ENCODE measurements at places on chromosomes 16 and 17.

- DNase-seq = no peak
Observed at GRCh38 chr17:74822939-74823367, 36.7 kb downstream of the GRIN2C start.

- DNase-seq = no peak
Observed at GRCh38 chr17:74759941-74760340, 11.5 kb downstream of the NHERF1 start.

- DNase-seq = no peak
Observed at GRCh38 chr16:49800876-49801275, 55.0 kb downstream of the ZNF423 start.

GRCh38 chr16:10154389-10154788, 27.8 kb downstream of the GRIN2A start:
- DNase-seq = no peak
